ENCODE measurements at places on chromosomes 1 and 21.

GRCh38 chr1:76395059-76395458, 320.5 kb downstream of the ST6GALNAC3 start:
- DNase-seq: no peak

GRCh38 chr1:89953131-89953626, 41.7 kb upstream of the ZNF326 start:
- no peak for DNase-seq

DNA sequence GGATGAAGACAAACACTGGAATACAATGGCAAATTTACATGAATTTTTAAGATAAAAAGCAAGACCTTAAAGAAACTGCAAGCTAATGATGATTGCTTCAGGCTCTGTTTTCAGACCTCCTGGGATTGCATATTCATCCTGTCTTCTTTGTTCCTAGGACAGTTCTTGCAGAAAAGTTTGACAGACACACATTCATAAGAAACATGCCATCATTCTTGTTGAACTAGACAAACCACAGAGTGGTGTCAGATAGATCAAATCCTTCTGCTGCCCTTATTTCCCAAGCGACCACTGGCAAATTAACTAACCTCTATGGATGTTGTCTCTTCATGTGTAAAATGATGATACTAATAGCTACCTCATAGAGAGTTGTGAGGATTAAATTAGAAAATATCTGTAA, 181.3 kb downstream of the KCTD3 start:
- DNase-seq: no peak

DNA sequence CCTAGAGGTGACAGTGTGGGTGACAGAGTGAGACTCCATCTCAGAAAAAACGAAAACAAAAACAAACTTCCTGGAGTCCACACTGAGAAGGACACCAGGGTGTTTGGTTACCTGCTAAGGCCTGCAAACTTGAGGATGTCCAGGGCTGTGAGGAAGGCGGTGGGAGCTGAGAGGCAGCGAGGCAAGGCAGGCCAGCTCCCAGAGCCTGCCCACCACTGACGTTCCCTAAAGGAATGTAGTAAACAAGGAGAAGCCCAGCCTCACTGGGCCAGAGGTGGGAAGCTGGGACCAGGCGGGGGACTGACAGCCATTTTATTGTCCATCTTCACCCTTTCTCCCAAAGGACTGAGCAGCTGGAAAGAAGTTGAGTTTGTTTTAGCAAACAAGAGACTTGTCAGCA, 24.1 kb downstream of the SHISA4 start:
- DNase-seq: no peak

DNA sequence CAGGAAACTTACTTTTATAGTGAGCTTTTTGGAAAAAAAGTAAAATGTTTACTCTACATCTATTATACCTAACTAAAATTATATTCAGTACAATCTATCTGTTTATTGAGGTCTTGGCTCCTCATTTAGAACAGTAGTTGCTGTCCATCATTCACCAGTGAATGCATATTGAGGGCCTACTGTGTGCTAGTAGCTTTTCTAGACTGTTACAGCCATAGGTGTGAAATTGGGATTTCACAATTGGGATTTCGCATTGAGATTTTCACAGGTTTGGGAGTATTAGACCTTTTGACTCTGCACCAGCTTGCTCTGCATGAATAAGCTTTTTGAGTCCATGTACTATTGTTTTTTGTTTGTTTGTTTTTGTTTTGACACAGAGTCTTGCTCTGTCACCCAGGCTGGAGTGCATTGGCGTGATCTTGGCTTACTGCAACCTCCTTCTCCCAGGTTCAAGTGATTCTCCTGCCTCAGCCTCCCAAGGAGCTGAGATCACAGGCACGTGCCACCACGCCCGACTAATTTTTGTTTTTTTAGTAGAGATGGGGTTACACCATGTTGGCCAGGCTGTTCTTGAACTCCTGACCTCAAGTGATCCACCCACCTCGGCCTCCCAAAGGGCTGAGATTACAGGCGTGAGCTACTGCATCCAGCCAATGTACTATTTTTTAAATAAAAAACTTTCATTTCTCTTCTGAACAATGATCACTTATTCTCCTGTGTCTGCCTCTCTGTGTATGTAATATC, 47.2 kb upstream of the ERRFI1 start:
- no peak for DNase-seq

Data from activated B cell treated with CpG ODN at 0.5 μM for 24 hours (primary cell).